ENCODE measurements at places on chromosomes 5 and 9.

DNA sequence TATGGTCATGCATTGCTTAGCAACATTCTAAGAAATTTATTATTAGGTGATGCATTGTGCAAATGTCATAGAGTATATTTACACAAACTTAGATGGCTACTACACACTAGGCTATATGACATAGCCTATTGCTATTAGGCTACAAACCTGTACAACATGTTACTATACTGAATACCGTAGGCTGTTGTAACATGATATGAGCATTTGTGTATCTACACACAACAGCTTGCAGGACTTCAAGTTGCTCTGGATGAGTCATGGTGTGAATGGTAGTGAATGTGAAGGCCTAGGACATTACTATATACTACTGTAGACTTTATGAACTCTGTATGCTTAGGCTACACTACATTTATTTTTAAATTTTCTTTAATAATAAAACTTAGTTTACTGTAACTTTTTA, 107.2 kb upstream of the MAMDC2 start:
- DNase-seq, result no peak

DNA sequence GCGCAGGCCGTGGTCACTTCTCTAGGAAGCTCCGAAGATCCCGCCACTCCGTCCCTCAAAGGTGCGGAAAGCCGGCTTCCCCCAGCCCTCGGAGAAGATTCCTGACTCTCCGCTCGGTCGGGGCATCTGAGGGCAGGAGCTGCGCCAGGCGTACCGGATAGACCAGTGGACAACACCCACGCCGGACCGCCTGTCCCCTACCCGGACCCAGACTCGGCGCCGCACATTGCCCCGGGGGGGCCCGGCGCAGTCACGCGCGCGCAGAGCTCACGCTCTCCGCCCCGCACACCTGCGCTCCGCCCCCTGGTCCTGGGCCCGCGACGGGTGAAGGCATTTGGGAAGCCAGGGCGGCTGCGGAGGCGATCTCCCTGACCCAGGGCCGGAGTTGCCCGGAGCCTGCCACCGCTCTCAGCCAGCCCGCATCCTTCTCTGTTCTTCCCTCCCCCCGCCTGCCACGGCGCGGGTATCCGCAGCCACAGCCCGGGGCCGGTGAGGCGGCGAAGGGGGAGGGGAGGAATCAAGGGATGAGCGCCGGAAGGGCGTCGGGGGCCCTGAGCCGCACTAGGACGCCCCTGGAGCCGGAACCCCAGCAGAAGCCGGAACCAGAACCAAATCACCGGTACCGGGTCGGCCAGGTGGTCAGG, 448 bp downstream of the RELL2 start:
- peak; percentile 49 for DNase-seq

DNA sequence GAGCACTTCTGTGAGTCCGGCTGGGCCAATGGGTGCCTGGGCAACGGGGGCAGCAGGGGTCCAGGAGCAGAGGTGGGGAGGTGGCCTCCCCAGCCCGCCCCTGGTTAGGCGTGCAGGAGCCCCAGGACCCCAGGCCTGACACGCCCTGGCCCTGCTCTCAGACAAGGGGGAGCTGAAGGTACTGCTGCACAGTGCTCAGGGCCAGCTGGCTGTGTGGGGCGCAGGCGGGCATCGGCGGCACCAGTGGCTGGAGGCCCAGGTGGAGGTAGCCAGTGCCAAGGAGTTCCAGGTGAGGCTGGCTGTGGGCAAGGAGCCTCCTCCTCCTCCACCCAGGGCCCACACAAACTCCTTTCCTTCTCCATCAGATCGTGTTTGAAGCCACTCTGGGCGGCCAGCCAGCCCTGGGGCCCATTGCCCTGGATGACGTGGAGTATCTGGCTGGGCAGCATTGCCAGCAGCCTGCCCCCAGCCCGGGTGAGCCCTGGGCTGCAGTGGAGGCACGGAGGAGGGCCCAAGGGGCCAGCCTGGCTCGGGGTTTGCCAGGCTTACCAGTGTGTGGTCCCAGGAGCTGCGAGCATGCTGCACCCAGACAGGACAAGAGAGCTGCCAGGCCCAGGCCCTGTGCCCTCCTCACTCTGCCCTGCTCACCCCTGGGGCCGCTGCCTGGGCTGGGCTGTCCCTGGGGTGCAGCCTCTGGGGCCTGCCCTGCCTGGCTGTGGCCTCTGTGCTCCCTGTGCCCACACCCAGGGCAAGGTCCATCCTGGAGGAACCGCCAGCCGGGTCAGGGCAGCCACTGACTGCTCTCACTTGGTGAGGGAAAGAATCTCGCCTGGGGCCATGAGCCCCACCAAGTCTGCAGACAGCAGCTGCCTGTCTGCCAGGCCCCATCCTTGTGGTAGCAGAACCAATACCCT, 7.0 kb downstream of the MAMDC4 start:
- DNase-seq, result no peak

DNA sequence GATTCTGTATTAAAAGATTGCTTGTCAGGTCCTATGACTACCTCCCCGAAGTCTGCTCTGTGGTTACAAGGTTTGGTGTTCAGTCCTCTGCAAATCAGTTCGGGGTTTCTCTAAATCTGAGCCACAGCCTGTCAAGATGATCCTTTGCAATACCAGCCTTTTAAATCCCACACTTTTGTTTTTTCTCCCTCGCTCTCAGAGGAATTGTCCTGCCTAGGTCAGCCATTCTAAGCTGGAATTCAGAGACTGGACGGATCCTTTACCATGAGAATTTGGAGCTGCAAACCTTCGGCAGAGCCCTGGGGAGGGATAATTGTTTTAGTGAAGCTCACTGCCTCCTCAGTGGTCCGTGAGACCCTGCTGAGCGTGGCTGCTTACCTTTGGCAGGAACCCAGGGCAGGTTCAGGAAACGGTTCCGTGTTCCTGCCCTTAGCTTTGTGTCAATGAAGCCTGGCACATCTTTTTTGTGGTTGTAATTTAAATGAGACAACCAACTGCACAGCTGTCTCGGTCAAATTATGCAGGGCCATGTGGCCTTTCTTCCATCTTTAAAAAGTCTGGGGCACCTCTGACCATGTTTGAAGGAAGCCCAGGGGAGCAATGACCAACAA, 47.2 kb downstream of the EBF1 start:
- no peak for DNase-seq

DNA sequence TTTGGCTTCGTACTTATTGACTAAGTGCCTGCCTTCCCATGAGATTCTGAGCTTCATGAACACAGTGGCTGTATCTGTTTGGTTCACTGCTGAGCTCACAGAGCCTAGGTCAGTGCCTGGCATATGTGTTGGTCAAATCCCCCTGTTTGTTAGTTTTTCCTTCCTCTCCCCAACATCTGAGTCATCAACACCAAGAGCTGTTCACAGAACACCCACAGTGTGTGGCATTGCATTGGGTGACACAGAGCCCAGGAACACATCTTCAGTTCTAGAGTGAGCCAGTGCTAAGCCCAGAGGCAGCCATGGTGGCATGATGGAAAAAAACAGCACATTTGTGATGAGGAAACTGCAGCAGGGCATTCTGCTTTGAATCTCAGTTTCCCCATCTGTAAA, 294.6 kb downstream of the SEC61B start:
- no peak for DNase-seq

DNA sequence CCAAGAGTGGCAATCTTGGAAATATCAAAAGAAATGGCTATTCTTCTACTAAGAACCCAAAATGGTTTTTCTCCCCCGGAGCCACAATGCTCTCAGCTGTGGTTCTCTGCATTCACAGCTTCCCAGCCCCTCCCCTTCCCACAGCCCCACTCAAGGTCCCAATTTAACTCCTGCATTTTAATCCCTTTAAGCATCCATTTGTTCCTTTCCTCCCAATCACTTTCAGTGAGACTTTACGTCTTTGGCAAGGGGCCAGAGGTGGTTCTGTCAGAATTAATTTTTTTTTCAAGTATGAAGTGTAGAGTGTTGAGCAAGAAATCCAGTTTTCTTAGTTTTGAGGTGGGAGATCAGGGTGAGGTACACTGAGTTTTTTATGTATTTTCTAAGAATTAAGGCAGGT, 256.9 kb downstream of the GLIS3 start:
- DNase-seq, result no peak

DNA sequence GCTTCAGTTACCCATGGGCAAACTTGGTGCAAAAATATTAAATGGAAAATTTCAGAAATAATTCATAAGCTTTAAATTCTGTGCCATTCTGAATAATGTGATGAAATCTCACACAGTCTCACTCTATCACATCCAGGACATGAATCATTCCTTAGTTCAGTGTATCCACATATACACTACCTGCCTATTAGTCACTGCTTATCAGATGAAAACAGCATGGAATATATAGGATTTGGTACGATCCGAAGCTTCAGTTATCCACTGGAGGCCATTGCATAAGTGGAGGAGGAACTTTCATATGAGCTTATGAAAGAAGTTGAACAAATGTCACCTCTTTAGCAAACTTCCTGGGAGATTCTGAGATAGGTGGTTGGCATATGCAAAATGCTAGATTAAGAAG, 64.2 kb downstream of the GAPVD1 start:
- DNase-seq, result no peak

DNA sequence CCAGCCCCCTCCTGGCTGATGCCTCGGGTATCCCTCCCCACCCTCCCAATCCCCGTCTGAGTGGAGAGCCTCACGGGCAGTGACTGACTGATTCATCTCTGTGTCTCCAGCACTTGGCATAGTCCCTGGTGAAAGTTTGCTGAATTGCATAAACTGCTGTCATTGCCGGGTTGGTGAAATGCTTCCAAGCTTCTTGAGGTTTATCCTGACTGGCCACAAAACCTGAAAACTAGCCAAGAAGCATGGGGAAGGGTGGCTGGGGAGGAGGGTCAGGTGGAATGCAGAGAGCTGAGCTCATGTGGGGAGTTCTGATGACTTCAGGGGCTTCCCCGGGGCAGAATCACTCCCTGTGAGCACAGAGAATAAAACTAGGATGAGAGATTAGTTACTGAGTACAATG, 56.9 kb upstream of the GGTA1 start:
- DNase-seq, result no peak

GRCh38 chr5:38099205-38100168, 158.9 kb upstream of the EGFLAM start:
- DNase-seq, result no peak

DNA sequence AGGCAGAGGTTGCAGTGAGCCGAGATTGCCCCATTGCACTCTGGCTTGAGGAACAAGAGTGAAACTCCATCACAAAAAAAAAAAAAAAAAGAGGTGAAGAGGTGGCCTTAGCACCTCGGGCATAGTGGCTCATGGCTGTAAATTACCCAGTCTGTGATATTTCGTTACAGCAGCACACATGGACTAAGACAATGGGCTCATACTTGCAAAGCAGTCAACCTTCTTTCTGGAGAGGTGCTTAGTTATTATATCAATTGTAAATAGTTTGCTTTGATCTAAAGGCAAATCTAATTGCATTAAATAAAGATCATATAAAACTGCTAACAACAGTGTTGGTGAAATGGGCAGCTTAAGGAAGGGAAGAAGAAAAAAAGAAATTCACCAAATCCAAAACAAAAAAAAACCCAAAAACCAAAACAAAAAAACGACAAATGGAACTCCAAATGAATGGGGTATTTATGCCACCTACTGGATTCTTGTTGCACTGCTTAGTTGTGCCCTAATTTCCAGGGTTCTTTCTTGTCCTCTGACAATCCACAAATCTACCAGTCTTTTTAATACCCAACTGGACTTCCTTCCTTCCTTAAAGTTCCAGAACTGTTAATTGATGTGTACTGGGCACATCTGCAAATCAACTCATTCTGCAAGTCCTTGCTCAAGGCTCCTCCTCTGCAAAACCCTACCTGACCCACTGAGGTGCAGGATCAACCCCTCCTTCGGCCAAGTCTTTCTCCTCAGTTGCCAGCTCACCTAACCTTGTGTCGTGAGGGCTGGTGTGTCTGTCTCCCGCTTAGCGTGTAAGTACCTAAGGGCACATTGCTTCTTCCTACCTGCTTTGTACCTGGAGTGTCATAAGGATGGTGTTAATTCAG, 35.0 kb upstream of the DMRT1 start:
- no peak for DNase-seq

GRCh38 chr9:127979333-127980059, 1.3 kb downstream of the EEIG1 start:
- DNase-seq, result no peak

- no peak for DNase-seq
Measured at GRCh38 chr5:15650266-15650665, 150.3 kb downstream of the FBXL7 start.

- DNase-seq, result no peak
Measured at GRCh38 chr5:140151144-140152021, 23.6 kb upstream of the CYSTM1 start.

GRCh38 chr9:80085668-80086067, 513.9 kb downstream of the TLE4 start:
- DNase-seq, result no peak

GRCh38 chr5:40291338-40291737, 388.4 kb upstream of the PTGER4 start:
- no peak for DNase-seq

GRCh38 chr9:112677040-112677439, 40.9 kb downstream of the INIP start:
- no peak for DNase-seq
